ENCODE measurements at places on chromosomes 7 and 10.

DNA sequence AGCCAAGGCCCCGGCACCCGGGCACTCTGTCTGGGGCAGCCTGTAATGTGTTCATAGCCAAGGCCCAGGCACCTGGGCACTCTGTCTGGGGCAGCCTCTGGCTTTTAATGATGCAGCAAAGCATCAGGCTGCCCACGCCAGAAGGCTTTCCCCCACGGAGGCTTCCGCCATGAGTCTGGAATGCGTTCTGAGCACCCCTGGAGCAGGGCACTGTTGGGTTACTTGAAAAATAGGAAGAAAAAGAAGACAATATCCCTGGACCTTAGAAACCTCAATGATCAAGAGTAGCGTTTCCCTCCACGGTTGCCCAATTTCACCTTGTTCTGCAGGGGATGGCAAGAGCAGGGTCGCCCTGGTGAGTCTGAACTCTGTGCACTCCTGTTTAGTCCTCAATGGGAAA is 565.0 kb downstream of the PTPRN2 start:
- no peak for DNase-seq

GRCh38 chr7:106042196-106042611 is 69.9 kb downstream of the SYPL1 start:
- no peak for DNase-seq

- DNase-seq = no peak
Observed at GRCh38 chr7:25712500-25712899, 439.5 kb upstream of the NFE2L3 start.

- DNase-seq = no peak
Observed at GRCh38 chr7:15046861-15047260, 144.3 kb upstream of the DGKB start.

- no peak for DNase-seq
Observed at GRCh38 chr10:86043236-86043635, 323.4 kb downstream of the GRID1 start.

GRCh38 chr7:53904355-53904754 is 637.8 kb upstream of the VSTM2A start:
- DNase-seq = no peak

DNA sequence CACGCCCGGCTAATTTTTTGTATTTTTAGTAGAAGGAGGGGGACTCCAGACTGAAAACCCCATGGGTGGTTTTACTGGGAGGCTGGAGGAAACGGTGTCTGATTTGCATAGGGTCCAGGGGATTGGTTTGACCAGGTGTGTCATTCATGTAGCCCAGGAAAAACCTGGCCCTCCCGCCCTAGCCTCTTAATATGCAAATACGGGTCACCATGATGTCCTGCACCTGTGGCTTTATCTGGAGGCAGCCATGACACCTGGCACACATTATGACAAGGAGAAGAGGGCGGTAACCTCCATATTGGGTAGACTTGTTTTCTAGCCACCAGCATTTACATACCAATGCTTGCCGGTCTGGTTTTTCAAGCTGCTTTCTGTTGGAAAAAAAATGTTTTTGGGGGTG is 68.0 kb downstream of the TRIL start:
- DNase-seq = no peak

GRCh38 chr7:99791021-99791420 is 7.0 kb upstream of the CYP3A4 start:
- no peak for DNase-seq

DNA sequence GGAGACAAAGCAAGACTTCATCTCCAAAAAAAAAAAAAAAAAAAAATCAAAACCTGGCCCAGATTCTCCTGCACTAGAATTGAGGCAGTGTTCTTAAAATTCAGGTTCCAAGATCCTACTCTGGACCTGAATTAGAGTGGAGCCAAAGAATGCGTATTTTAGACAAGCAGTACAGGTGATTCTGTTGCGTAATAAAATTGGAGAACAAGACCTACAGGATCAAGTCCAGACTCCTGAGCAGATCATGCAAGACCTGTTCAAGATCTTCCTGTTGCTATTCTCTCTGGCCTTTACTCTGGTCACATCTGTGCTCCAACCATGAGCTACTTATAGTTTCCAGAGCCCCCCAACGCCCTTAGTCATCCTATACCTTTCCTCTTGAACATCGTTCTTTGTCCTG is 51.5 kb upstream of the RSBN1L start:
- DNase-seq = no peak

GRCh38 chr7:31160941-31161340 is 108.8 kb downstream of the ADCYAP1R1 start:
- no peak for DNase-seq

DNA sequence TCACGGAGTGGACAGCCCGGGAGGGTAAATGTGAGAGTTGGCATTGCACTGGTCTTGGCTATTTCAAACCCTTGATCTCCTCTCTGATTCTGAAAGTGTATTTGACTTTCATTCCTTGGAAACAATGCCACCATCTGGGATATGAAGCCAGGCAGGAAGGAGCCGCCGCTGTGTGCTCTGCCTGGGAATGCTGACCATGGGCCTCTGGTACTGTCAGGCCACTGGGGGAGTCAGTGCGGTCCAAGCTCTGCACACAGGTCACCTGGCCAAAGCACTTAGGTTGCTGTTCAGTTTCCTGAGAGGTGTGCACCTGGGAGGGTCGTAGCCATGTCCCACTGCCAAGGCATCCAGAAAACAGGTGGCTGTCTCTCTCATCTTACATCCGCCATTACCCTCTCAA is 68.5 kb upstream of the SHH start:
- no peak for DNase-seq

DNA sequence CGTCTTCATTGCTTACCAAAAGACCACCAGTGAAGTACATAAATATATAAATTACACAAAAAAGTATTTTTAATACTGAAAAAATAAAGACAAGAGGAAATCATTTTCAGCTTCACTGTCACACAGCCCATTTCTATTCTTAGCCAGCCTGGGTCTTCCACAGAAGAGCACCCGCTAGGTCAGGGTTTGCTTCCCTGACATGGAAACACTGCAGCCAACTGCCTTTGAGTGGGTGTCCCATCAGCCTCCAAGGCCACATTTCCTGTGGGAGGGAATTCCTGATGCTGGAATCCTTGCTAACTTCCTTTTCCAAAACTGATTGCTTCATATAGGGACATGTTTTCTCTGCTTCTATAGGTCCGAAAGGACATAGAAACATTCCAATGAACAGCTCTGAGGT is 137.8 kb upstream of the CAV2 start:
- DNase-seq = no peak

DNA sequence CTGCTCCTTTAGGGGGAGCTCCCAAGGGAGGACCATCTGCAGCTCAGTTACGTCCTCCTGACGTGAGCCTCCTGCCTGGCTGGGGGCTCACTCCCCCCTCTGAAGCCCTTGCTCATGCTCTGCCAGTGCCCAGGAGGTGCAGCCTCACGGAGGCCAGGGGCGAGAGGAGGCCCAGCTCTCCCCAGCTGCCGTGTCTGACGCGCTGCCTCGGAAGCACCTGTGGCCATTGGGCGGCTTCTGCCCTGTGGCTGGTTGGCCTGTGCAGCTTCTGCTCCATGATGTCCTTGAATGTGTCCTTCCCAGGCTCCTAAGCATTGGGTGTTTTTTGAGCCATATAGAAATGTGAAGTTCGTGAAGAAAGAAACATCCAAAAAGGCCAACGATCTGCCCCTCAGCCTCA is 91.3 kb downstream of the DYNC2I1 start:
- DNase-seq = no peak

DNA sequence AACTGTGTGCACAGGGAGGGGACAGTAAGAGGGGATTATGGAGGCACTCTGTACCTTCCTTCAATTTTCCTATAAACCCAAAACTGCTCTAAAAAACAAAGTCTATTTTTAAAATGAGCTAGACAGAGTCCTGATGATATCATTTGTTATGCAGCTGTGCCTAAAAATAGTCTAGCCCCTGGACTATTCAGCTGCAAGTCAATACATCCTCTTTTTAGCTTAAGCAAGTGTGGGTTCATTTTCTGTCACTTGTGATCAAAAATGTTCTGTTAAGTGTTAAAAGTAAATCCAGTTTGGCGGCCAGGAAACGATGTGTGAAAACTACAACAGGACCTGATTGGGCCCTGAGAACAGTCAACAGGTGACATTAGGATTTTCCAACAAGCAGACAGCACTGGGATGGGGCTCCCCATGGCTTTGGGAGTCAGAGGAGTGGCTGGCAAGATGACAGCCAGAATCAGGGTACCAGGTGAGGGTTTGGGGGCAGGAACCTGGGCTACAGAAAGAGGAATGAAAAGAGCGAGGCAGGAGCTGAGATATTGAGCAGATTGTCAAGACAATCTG is 33.9 kb downstream of the FAM107B start:
- DNase-seq = no peak

DNA sequence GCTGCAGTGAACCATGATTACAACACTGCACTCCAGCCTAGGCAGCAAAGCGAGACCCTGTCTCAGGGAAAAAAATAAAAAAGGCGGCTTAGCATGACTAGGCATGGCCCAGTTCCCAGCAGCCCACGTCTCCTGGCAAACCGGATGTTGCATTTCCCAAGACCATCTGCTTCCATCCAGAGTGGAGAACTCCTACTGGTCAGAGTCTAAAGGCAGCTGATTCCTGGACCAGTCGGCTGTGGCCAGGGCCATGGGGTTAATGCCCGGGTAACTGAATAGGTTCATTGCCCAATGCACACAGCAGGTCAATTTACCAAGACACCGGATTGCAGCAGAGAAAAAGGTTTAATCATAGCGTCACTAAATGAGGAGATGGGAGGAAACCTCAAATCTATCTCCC is 133.1 kb downstream of the MYL10 start:
- no peak for DNase-seq

GRCh38 chr7:92647652-92648051 is 57.5 kb upstream of the FAM133B start:
- no peak for DNase-seq

DNA sequence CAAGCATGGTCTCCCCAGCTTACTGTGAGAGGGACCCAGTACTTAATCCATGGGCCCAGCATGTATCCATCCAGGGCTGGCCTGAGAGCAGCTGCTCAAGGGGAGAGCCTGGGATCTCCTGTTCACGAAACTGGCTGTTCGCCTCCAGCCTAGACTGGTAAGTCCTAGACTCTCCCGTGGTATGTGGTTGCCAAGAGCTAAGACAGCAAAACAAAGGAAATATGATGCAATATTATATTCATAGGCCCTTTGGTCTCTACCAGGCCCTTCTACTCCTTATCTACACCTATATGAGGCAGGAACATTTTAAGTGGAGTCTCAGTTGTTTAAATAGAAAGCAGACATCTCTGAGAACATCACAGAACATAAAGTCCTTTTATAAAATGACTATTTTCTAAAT is 28.9 kb upstream of the STK17A start:
- peak; percentile 11 for DNase-seq

DNA sequence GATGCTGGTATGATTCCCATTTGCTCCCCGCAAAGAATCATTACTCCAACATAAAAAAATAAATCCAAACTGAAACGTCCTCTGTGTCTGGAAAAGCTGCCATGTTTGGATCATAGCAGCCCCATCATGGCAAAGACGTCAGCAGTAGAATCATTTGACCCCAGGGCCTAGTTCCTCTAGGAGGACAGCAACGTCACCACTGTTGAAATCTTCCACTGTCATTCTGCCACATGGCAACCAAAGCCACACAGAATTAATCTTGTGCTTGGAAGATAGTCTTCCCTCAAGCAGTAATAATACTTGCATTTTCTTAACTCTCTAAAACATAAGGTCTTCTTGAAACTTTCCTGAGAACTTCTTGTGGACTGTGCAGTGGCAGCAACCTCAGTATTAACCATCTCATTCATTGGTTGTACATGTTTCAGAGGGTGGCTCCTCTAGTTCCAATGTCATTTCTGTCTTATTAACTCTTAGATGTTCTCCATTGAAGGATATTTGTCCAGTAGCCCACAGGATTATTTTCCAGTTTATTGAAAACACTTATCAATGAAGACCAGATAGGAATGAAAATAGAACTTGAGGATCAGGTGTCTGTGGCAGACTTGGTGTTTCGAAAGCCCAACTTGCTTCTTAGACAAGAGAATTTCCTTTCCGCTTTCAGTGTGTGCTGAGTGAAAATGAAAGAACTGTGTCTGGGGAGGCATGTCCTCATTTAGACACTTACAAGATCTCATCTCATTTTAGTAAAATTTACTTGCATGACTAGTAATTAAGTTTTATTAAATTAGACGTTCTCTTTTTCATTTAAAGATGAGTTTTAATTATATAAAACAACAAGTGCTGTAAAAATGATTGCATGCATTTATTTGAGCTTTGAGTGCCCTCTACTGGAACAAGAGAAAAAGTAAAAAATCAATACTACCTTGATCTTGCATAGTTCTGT is 28.9 kb upstream of the INHBA start:
- no peak for DNase-seq

GRCh38 chr10:72204296-72204695 is 11.5 kb upstream of the ANAPC16 start:
- DNase-seq = no peak

GRCh38 chr7:3154881-3155494 is 111.3 kb upstream of the CARD11 start:
- peak; percentile 84 for DNase-seq

DNA sequence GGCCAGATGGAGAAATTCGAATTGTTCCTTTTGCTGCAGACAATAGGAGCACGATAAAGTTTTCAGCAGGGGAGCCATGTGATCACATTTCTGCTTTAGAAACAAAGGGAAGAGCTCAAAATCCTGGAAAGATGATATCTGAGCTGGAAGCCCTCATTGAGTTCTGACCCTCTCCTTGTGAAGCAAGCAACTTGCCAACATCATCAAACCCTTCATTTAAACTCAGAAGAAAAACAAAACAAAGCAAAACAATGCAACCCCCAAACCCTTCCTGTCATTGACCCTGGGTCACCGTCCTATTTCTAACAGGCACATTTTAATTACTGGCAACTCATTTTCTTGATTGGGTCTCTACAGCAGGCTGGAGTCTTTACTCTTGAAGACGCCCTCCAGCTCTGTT is 198.3 kb upstream of the ZNF32 start:
- no peak for DNase-seq

DNA sequence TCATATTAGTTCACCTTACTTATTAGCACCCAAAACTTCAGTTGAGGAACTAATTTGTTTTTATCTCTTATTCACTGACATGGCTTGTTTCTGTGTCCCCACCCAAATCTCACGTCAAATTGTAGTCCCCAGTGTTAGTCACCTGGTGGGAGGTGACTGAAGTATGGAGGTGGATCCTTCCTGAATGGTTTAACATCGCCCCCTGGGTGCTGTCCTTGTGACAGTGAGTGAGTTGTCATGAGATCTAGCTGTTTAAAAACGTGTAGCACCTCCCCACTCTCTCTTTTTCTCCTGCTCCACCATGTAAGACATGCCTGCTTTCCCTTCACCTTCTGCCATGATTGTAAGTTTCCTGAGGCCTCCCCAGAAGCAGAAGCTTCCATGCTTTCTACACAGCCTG is 75.0 kb upstream of the HECTD2 start:
- peak; percentile 42 for DNase-seq

- no peak for DNase-seq
Observed at GRCh38 chr10:98328163-98328562, 60.2 kb upstream of the LOXL4 start.

DNA sequence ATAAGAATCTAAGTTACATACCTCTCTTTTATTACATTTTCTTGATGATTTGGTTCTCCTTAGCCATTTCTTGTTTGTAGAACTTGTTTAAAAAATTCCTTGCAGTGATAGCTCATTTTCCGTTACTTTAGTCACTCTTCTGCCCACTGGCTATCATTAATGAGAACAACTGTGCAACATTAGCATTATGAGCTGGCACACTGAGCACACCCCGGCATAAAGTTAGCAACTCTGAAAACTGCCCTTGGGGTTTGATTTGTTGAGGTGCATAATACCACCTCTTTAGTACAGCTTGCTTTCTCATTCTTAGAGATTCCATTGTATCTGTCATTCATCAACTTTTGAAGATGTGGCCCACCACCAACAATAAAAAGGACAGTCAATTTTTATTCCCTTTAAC is 87.6 kb upstream of the ADCY1 start:
- no peak for DNase-seq

- no peak for DNase-seq
Observed at GRCh38 chr10:116728526-116729096, 13.8 kb downstream of the HSPA12A start.
